ENCODE measurements at places on chromosomes 16 and 17.

DNA sequence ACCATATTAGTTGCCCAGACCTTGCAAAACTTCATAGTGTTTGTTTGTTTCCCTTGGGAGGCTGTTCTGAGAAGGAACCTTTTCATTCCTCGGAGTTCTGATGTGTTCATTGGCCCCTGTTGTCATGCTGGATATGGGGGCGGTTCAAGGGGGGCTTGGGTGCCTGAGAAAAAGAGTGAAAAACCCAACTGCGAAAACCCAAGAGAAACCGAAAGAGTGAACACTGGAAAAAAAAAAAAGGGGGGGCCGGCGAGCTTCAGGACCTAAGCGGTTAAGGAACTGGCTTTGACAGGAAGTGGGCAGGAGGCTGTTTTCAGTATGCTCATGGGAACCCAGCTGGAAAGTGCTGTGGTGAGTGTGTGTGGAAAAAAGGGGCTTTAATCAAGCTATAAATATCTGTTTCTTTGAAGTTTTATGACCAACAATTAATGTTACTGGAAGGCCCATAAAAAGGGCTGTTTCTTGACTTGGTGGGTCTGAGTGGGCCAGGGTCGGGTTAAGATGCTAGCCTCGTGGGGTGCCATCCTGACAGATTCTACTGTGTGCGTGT is 510.7 kb downstream of the MAF start:
- DNase-seq: peak; percentile 52

GRCh38 chr16:1107731-1108130 is 11.7 kb upstream of the C1QTNF8 start:
- DNase-seq: no peak

DNA sequence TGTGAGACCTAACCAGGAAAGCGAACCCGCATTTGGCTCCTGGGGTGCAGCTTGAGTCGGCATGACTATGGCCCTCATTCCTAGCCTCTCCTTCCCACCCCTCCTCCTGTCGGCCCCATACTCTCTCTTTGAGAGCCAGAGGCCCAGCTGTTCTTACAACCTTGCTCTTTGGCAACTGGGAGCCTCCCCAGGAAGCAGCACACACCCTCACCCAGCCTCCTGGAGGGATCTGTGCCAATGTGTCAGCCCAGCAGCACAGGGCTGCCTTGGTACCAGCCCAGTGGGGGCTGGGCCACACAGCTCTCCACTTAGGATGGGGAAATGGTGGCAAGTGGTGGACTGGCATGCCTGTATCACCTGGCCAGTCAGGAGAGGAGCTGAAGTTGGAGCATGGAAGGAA is 70.3 kb upstream of the LGALS9 start:
- DNase-seq: no peak

- DNase-seq: no peak
Measured at GRCh38 chr17:48554412-48555257, 9.7 kb upstream of the HOXB2 start.

- DNase-seq: no peak
Measured at GRCh38 chr16:72295914-72296313, 124.0 kb upstream of the PMFBP1 start.

- DNase-seq: no peak
Measured at GRCh38 chr17:79624718-79625478, 14.0 kb upstream of the RBFOX3 start.

- no peak for DNase-seq
Measured at GRCh38 chr17:46874906-46875305, 23.5 kb downstream of the WNT9B start.

GRCh38 chr17:38453951-38454421 is 25.7 kb downstream of the ARHGAP23 start:
- DNase-seq: no peak

GRCh38 chr16:73775841-73776388 is 520.7 kb upstream of the PSMD7 start:
- DNase-seq: no peak

- no peak for DNase-seq
Measured at GRCh38 chr16:81516478-81517149, 72.0 kb downstream of the CMIP start.

DNA sequence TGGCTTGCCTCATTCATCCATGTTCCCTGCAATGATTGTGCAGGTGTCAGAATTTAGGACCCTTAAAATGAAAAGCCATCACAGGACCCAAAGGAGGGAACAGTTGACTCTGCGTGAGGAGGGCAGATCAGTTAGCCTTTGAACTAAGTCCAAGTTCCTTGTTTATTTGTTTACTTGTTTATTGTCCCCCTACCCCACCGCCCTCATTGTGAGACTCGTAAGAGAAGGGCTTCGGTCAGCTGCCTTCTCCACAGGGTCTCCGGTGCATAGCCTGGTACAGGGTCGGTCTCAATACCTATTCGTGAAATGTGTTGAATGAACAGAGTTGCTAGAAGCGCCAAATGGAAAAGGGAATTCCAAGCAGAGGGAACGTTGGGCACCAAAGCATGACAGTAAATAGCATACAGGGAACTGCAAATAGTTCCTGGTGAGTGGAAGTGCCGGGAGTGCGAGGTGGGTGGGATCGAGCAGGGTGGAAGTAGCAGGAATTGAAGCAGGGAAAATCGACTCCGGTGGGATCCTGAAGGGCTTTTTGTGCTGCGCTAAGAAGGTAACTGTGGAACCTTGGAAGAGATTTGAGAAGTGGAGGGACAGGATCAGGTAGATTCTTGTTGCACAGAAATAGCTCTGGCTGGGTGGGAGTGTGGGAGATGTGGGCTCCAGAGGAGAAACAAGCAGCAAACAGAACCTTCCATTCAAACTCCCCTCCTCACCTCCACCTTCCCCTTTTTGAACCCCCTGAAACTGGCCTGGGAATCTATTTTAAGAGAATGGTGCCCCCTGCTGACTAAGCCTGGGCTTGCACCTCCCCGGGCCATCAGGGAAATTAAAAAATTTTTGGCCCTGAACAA is 12.7 kb downstream of the SLC35B1 start:
- DNase-seq: peak; percentile 61

DNA sequence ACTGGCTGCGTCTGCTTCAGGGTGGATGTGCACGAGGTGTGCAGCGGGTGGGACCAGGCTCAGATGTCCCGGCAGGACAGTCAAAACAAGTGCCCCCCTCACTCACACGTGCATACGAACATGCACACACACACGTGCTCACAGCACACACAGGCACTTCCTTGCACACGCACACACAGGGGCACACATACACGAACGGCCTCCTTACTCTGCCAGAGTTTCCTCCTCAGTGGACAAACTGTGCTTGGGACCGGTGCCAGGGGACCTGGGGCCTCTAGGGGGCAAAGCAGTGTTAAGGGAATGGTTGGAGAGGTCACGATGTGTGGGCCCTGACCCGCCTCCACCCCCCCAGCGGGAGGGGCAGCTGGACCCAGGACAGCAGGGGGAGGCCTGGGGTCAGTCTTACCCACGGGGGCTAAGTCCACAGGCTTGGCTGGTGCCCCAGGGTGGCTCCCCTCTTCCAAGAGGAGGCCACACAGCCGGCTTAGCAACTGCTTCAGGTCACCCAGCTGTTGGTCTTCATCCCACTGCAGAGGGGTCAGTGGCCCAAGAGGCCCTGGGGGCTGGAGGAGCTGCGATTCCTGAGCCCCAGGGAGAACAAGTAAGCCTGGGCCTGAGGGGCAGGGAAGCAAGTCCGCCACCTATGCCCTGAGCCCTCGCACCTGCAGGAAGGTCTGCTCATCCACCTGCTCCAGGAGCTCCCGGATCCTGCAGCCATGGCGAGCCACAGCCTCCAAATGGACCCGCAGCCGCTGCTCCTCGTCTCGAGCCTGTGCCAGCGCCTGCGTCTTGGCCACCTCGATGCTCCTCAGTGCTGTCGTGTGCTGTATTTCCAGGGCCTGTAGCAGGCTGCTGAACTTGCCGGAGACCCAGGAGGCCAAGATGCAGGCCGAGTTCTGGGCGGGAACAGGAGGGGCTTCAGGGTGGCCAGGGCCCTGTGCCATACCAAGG is 4.9 kb downstream of the TRIM65 start:
- no peak for DNase-seq

DNA sequence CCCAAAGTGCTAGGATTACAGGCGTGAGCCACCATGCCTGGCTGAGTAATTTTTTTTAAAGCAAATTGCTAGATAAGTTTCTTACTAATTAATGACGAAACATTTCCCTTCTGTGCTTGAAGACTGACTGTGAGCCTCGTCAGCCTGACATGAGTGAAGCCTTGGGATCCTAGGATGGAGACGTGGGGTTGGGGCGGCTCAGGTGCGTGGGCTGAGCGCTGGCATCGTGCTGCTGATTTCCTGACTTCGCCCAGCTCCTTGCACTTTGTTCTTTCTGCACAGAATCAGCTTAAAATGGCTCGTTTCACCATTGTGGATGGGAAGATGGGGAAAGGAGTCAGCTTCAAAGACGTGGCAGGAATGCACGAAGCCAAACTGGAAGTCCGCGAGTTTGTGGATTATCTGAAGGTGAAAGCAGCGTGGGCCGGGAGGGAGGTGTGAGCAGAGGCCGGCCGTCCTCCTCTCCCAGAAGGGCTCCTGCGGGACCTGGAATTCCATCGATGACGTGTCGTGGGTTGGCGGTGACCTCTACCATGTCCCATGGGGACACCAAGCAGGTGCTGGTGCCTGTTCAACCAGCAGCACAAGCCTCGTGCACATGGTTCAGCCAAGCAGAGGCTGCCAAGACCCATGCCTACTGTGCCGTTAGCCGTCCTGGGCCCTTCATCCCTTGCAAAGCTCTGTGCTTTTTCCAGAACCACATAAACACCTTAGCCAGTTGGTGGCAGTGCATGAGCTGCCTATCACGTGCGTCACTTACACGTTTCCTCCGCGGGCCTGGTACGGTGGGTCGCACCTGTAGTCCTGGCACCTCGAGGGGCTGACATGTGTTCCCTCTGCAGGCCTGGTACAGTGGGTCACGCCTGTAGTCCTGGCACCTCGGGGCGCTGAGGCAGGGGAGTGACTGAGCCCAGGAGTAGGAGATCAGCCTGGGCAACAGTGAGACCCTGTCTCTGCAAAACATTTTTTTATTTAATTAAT is 22.5 kb downstream of the SPG7 start:
- no peak for DNase-seq

- DNase-seq: no peak
Measured at GRCh38 chr17:33178681-33179080, 114.4 kb downstream of the ASIC2 start.

DNA sequence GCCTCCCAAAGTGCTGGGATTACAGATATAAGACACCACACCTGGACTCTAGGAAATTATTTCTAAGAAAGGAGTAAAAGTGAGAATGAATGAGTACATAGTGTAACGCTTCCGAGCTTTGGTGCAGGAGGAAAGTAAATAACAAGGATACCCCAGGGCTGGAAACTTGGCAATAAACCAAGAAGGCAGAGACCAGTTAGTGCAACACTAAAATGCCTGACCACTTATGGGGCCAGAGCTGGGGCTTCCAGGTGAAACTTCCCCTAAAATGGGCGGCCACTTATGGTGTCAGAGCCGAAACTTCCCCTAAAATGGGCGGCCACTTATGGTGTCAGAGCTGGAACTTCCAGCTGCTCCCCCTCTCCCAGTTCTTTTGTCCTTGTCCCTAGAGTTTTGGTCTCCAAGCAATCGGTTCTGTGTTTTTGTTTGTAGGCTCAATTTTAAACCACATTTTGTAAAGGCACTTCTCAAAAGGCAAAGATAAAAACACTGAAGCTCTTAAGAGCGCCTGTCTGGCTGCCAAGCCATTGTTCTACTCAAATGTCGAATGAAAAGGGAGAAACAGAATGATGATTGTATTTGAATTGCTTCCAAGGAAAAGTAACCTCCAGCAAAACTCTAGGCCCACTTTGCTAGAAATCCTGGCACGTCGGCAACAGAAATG is 63.9 kb downstream of the NXN start:
- DNase-seq: no peak

GRCh38 chr16:3541527-3542155 is 35.6 kb downstream of the NLRC3 start:
- no peak for DNase-seq

DNA sequence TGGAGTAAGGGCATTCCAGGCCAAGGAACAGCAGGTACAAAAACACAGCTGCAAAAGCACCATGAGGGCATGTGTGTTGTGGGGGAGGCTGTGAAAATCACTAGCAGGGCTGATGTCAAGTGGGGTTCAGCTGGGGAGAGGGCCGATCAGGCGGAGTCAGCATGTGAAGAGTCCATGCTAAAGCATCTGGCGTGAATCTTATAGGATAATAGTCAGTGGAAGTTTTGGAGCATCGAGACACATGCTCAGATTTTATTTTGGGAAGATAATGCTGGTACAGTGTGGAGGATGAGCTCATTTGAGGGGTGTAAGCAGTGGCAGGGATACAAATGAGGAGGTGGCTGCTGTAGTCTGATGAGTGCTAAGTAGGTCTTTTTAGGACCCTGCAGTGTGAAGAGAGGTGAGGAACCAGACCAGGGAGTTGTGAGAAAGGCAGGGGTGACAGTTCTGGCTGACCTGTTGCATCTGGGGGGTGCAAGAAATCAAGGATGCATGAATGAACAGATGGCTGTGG is 30.3 kb downstream of the MMD start:
- DNase-seq: no peak

DNA sequence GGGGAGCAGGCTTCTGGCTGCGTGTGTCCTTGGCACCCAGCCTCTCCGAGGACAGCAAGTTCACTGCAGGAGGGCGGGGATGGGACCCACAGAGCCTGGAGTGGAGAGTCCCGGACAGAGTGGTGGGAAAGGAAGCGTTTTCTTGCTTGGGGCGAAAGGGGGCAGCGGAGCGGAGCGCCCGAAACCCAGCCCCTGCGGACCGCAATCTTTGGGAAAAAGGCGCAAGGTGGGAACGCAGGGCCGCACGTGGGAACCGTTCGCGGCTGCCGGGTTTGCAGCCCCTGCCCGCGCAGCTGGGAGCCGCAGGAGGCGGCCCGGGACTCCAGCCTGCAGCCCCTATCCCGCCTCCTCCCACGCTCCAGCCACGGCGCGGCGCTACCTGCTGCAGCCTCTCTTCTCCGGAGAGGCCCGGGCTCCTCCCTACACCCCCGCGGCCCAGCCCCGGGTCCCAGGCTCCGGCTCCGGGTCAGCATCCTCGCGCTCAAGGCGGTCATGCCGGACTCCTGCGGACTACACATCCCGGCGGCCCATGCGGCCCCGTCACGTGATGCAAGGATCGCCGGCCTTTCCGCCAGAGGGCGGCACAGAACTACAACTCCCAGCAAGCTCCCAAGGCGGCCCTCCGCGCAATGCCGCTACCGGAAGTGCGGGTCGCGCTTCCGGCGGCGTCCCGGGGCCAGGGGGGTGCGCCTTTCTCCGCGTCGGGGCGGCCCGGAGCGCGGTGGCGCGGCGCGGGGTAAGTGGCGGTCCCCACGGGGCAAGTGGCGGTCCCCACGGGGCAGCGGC is at the start of the genes NTHL1 and TSC2:
TSS of gene NTHL1 (minus strand) at position 505 of the 786 bp plus-strand sequence. CDS start at position 494, 11 bp downstream.
TSS of gene TSC2 (plus strand) at position 656 of the 786 bp plus-strand sequence. CDS start 631 bp downstream, outside the sequence.
- DNase-seq: peak; percentile 91

DNA sequence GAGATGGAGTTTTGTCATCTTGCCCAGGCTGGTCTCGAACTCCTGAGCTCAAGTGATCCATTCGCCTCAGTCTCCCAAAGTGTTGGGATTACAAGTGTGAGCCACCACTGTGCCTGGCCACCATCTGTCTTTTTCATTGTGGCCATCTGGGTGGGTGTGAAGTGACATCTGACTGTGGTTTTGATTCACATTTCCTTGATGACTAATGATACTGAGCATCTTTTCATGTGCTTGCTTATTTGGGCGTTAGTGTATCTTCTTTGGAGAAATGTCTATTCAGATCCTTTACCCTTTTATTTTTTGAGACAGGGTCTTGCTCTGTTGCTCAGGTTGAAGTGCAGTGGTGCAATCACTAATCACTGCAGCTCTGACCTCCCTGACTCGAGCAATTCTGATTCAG is 53.9 kb upstream of the ERN1 start:
- DNase-seq: no peak

- no peak for DNase-seq
Measured at GRCh38 chr17:57228911-57229310, 27.4 kb upstream of the MSI2 start.

Measured in CD4-positive, alpha-beta memory T cell (primary cell).